Fibroblast of villous mesenchyme (primary cell): ENCODE measurements at places on chromosomes 7 and 10. TPM values are rescaled to one million over a fixed set of nuclear protein-coding genes. Genes with fewer than 3 reads are reported as not detected.

- no peak for DNase-seq
These were observed 102.7 kb downstream of the PTPRN2 start for GRCh38 chr7:158484801-158485531.

- peak; percentile 72 for DNase-seq
These were observed 31.6 kb upstream of the FOXK1 start for GRCh38 chr7:4650433-4651047.

- no peak for DNase-seq
These were observed 204.9 kb upstream of the PTER start for GRCh38 chr10:16231734-16232435.

DNA sequence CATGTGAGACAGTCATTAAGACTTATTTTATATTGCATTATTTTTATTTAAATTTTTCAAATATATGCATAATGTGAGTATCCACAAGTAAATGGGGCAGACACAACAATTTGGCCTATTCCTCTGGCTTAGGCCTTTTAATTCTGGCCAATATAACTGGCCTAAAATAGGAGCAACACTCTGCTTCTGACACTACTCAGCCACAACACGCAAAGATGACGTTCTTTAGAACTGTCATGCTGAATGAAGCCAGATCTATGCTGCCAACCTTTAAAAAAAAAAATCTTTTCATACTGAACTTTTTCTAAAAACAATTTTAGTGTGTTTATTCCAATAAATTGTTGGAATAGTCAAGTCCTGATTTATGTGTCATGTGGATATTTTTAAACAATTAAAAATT, 355.0 kb upstream of the BMPER start:
- DNase-seq, result no peak

GRCh38 chr7:134419875-134420274, 39.0 kb downstream of the AKR1B1 start:
- DNase-seq, result no peak

DNA sequence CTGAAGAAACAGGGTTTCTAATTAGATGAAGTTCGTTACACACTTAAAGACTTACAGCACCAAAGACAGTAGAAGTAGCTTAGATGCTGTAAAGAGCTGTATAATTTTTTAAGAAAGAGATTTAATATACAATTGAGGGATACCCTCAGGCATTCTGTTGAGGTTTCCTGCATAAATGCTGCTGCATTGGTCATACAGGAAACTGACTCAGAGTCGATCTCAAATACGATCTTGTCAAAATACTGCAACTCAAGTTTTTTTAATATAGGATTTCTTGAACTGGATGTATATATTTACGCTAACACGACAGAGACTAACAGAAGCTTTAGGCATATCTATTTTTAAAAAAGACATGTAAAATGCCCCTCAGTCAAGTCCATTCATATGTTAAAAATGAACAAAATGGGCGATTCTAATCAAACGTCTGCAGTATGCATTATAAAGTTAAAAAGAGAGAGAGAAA, 2.4 kb upstream of the ARID5B start:
- DNase-seq, result peak; percentile 66

FOXI2 gene
- not detected in 2 replicates for total RNA-seq

ANKRD61 gene
- not detected in 2 replicates for total RNA-seq

PLAU gene
- 104 and 111 TPM in 2 replicates for total RNA-seq

BEND7 gene
- total RNA-seq, result under 0.01 and 0.64 TPM in 2 replicates

PALD1 gene
- total RNA-seq, result 0.32 TPM in 1 of 2 replicates, not detected in the other

FFAR4 gene
- not detected in 2 replicates for total RNA-seq
